AG08395 (cell line): ENCODE measurements at places on chromosomes 2 and 18.
A peak's percentile ranks its signal among the peaks of the same experiment; 100 is the strongest.

DNA sequence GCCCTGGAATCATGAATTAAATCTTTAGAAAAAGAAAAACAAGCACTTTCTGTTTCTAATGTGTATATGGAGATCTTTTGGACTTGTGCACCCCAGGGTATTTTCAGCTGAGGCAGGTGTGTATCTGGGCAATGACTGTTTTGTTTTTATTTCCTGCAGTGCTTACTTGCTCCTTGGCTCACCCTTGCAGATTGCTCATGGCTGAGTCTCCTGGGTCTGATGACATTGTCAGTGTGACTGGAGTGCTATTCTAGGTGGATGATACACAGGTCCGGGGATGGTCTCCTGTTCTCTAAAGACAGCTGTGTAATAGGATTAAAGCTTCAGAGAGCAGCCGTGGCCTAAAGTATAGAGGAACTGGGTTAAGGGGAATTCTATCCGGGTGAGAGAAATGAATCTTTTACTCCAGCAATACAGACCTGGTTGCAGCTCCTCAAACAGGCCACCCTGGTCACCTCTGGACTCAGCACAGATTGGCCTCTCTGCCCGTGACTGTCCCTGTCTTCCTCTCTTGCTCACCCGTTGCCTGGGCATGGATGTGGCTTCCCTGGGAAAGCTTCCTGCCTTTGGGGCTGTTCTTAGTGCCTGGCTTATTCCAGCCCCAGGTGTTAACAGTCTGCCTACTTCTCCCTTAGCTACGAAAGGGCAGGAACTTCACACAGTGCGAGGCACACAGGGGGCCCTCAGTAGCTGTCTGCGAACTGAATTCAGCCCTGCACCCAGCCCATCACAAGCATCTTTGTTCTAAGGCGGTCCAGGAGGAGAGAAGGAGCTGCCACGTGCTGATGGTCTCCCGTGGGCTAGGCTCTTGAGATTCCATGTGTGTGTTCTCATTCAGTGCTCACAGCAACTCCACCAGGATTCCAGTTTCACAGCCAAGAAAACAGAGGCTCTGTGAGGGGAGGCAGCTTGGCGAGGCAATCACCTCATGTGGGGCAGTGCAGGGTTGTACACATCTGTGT lies 84.3 kb downstream of the ACOXL start:
- no peak for DNase-seq

GRCh38 chr2:54830546-54830945 lies 107.1 kb downstream of the EML6 start:
- DNase-seq: no peak

DNA sequence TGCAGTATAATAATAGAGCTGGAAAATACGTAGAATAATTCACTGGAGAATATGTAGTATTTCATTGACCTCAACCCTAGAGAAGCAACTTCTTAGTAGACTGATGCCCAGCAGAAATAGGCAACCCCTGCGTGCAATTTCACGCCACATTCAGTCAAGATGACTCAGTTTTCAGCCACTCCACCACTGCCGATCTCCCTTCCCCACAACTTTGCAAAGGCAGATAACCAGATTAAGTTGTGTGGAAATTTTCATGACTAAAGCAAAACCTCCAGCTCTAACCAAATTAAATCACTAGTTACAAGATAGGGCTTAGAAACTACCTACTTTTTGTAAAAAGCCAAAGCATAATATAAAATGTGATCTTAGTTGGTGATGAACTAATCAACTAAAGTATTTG lies 63.3 kb upstream of the STK17B start:
- DNase-seq: peak; percentile 61

GRCh38 chr2:101341901-101342624 lies 33.6 kb upstream of the RNF149 start:
- DNase-seq: peak; percentile 86

- DNase-seq: no peak
Measured at GRCh38 chr18:41737218-41737617, 217.8 kb upstream of the PIK3C3 start.

DNA sequence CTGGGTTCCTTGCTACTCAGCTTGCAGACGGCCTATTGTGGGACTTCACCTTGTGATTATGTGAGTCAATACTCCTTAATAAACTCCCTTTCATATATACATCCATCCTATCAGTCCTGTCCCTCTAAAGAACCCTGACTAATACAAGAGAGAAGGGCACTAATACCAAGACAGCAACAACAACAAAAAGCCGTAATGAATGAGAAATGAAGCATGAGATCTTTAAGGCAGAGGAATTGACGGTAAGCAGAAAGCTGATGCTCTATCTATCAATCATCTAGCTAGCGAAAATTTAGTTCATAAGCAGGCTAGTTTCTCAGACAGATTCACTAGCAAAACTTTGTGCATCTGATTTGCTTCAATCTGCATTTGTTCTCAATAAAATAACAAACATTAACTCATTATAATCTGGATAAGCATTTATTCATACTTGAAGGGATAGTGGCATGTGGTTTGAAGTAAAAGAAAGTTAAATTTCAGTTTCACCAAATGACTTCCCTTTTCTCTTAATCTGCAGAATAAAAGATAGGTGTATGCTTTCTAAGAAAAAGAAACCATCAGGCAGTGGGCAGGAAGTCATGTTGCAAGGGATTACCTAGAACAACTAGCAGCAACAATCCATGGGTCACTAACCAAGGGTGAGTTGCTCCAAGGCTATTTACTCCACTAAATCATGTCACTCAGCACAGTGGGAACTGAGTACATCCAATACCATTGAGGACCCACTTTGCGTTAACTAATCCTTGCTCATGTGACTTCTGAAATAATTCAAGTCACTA lies 376.5 kb downstream of the TMEM182 start:
- no peak for DNase-seq

DNA sequence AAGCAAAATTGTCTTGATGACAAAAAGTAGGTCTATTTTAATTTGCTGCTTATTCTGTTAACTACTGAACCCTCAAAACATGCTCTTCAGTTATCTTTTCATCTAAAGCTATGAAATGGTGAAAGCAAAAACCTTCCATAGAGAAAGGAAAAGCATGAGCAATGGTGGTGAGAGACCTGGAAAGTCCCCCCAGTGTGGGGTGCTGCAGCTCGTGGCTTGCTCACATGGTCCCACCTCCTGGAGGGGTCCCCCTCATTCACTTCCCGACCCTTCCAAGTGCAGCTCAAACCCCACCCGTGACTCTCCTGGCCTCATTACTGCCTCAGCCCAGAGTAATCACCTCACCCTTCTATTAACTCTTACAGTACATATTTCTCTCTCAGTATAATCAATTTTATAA lies 301.8 kb upstream of the HNRNPA3 start:
- no peak for DNase-seq

- no peak for DNase-seq
Measured at GRCh38 chr2:166406374-166406773, 30.6 kb upstream of the SCN9A start.

DNA sequence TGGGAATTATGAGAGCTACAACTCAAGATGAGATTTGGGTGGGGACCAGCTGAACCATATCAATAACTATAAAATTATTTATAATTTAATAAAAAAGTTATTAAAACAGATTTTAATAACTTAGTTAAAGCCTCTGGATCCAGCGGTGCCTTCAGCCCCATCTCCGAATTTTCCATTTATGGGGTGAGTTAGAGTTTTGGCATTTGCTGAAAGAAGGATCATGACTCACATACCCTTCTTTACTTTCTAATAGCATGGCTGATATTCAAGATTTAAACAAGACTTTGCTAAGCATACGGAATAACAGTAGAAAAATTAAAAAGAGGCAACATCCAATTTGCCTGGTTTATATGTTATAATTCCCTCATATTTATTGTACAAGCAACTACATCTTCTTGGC lies 94.5 kb downstream of the RDH14 start:
- no peak for DNase-seq
